Left hindlimb (tissue), 1 donor: ENCODE measurements at places on chromosomes 7 and 10.
A peak's percentile ranks its signal among the peaks of the same experiment; 100 is the strongest.

DNA sequence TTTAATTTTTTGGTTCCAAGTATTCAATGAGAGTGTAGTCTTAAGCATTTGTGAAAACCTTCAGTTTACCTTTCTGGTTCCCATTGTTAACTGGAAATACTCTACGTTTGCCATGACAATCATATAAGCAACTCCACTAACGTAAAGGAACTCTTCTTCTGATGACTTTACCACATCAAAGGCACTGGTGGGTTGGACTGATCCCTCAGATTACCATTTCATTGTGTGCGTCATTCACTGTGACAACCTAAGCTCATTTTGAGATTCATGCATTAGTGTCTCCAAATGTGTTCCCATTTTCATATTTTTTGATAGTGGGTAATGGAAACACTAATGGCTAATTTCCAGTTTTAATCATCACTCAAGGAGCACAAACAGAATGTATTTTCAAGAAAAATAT is 119.9 kb upstream of the COL1A2 start:
- DNase-seq, result no peak

DNA sequence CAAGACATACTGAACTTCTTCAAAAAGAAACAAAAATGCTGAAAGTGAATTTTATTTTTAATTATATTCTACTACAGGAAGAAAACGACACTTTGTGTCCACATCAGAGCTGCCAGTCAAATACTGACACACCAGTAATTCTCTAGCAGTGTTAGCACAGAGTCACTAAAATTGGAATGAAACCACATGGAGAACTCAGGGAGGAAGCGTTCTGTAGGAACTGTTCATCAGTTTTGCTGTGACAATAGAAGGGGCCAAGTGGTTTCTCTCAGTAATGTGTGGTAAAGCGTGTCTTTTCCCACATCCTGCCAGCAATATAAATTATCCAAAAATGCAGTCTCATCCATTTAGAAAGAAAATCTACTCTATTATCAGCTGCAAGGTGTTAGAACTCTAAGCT is 683.3 kb downstream of the GRM8 start:
- DNase-seq, result no peak

GRCh38 chr7:26724795-26725194 is 139.6 kb downstream of the SKAP2 start:
- no peak for DNase-seq

DNA sequence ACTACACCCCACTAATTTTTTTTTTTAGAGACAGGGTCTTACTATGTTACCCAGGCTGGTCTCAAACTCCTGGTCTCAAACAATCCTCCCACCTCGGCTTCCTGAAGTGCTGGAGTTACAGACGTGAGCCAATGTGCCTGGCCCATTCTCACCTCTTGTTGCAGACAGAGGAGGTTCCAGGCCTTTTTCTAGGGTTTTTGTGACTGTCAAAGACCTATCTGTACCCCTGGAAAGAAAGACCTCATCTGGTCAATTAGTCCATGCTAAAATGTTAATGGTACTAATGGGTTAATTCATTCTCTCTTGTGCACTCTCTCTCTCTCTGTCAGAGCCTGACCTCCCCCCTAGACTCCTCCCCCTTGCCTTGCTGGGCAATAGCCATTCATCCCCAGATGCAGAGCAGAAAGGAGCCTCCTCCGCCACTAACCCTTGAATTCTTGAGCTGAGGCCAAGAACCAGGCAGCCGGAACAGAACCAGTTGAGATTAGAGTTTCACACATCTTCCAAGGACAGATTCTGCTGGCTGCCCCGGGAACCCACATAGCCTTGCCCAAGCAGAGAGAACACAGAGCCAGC is 209.7 kb downstream of the SKIDA1 start:
- DNase-seq, result peak; percentile 59

- DNase-seq, result no peak
Measured at GRCh38 chr10:102112210-102112817, 7.9 kb downstream of the LDB1 start.

DNA sequence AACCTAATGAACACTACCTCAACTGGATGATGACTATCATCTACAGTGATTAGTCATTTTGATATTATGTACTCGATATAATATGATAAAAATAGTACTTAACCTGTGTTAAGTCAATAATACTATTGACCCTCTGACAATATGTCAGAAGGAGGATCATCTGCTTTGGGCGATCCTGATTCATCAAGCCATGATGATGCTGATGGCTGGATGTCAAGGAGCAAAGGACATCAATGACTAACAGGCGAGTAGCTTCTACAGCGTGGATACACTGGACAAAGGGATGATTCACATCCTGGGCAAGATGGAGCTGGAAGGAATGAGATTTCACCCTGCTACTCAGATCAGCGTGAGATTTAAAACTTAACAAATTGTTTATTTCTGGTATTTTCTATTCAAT is 94.4 kb upstream of the SKAP2 start:
- no peak for DNase-seq

DNA sequence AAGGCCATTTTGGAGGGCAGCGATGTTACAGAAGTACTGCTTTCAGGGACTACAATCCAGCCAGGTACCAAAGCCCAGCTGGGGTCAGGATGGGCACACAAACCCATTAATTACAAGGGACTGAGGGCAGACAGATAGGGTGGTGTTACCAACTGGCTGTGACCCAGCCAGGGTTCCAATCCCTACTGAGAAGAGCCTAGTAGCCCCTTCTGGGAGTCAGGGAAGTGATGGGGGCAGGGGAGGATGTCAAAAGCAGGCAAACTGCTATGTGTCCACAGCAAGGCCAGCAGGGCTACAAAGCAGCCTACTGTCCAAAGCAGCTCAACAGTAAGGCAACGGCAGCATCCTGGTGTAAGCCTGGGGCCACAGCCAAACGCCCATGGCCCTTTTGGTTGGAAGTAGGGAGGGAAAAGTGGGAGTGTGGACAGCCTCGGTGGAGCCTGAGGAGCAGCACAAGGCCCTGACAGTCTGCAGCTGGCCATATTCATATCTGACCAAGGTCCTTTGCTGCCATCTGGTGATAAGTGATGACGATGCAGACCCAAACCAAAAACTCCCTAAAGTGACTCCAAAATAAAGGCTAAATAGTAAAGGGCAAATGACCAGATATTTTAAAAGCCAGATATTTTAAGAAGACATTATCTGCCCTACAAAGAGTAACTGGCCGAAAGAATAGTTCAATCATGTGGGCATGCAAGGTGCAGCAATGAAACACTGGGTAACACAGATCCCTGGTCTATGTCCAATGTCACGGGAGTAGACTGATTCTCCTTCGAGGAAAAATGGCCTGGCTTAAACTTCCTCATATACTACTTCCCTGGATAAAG is 56.9 kb downstream of the XPNPEP1 start:
- DNase-seq, result no peak

GRCh38 chr7:28472332-28472731 is 60.0 kb downstream of the CREB5 start:
- DNase-seq, result no peak
